ENCODE measurements at places on chromosomes 7 and 10.

- DNase-seq, result peak; percentile 30
Observed at GRCh38 chr10:119030421-119031250, 1.1 kb downstream of the NANOS1 start.

GRCh38 chr10:121921238-121921931 is 6.4 kb downstream of the ATE1 start:
- DNase-seq, result no peak

DNA sequence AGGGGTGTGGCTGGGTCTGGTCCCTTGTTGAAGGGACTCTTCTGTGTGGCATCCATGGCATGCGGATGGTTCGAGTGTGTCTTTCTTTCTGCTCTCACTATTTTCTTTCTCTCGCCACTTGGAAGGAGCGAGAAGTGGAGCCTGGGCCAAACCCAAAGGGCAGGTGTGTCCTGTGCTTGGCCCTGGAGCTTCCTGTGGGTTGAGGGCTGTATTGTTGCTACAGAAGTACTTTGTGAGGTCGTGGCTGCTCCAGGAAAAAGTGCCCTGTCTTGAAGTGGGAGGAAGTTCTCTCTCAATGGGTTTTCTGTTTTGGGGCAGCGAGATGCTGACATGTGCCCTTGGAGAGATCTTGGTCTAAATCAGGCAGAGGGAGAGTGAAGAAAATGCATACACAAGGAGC is 72.0 kb downstream of the DOCK1 start:
- no peak for DNase-seq

- no peak for DNase-seq
Observed at GRCh38 chr10:114521255-114521654, 117.0 kb upstream of the AFAP1L2 start.

DNA sequence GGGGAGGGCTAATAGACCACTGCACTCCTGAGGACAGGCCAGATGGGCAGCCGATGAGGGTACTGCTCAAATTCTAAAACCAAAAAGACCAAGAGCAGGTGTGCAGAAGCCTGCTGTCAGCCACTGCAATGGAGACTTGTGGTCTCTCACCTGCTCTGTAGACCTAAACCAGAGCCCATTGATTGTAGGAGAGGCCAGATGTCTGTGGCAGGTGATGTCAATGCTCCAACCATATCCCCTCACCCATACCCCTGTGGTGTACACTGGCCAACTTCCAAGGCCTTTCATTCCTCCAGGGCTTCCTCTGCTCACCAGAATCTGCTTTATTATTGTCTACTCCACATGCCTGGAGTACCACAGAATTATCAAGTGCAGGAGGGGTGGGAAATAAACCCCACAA is 116.9 kb upstream of the CHST15 start:
- DNase-seq, result no peak

DNA sequence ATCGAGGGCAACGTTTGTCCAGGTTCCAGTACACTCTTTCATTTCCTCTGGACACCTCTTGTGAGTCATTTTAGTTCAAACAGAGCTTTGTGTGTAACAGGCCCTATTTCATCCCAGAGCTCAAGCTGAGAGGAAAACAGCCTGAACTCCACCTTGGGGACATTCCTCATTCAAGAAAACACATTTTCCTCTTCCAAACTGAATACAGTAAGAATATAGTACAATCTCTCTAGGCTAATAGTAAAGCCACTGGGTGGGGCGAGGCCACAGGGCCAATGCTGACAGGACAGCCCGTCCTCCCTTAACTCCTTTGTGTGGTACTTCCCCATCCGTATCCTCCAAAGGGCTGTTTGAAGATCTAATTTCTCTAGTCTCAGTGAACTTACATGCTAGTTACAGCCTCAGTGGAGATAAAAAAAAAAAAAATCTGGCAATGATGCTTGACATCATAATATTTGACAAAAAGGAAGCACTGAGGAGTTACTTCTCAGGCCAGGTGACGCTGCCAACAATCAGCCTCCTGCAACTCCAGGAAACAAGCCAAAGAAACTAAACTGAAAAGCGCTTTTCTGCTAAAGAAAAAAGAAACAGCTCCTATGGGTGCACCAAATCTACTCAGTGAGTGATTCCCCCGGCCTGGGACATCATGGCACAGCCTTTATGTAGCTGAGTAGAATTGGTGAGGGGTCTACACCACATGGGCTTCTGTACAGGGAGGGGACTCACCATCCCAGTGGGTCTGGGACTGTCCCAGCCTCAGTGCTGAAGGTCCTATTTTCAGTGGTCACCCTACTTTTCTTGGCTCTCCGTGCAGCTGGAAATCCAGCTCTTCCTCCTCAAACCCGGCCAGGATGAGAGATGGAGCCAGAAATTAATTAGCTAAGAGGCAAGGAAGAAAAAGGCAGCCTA is 238.2 kb upstream of the NEBL start:
- DNase-seq, result no peak

DNA sequence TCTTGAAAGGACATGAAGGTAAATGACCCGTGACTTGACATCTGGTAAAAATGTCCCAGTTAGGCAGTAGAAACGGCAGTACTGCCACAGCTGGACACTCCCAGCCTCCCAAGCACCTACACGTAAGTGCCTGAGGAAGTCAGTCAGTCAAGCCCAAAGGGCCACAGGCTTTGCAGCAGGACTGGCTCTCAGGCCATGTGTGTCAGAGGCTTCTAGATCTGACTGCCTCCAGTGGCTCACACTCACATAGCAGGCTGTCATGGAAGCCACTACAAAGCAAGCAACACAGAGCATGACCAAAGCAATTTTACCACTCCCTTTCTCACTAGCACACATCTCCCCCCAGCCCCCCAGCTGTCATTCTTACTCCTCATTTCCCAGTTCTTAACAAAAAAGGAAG is 17.8 kb upstream of the CCNJ start:
- peak; percentile 45 for DNase-seq

GRCh38 chr7:139829775-139830117 is 682 bp downstream of the TBXAS1 start:
- peak; percentile 17 for DNase-seq
